GM23248 (cell line): ENCODE measurements at places on chromosomes 5 and 9. TPM values are rescaled to one million over a fixed set of nuclear protein-coding genes. Genes with fewer than 3 reads are reported as not detected.

Gene SNCB
- not detected in 2 replicates for polyA plus RNA-seq

Gene PRXL2C
- polyA plus RNA-seq, result 22.5 and 23.6 TPM in 2 replicates

Gene HBEGF
- polyA plus RNA-seq, result 4.5 and 4.9 TPM in 2 replicates

Gene GAPT
- not detected in 2 replicates for polyA plus RNA-seq

Gene TAL2
- not detected in 2 replicates for polyA plus RNA-seq

Gene TSLP
- 0.15 TPM in 1 of 2 replicates, not detected in the other for polyA plus RNA-seq

Gene PCDHGB4
- 5.0 and 5.6 TPM in 2 replicates for polyA plus RNA-seq

Gene PGM5
- polyA plus RNA-seq, result 0.46 TPM in 1 of 2 replicates, not detected in the other

Gene MPDZ
- polyA plus RNA-seq, result 14.9 and 17.2 TPM in 2 replicates

Gene PITX1
- polyA plus RNA-seq, result not detected in 2 replicates

Gene LHX3
- not detected in 2 replicates for polyA plus RNA-seq

Gene LCN12
- not detected in 2 replicates for polyA plus RNA-seq

Gene SLC31A2
- polyA plus RNA-seq, result 15.0 and 17.0 TPM in 2 replicates

Gene MYO10
- polyA plus RNA-seq, result 42.2 and 47.0 TPM in 2 replicates

Gene PCDHA6
- 0.10 TPM in 1 of 2 replicates, not detected in the other for polyA plus RNA-seq

Gene HOMER1
- polyA plus RNA-seq, result 4.7 and 5.3 TPM in 2 replicates

Gene CHMP5
- 130 and 134 TPM in 2 replicates for polyA plus RNA-seq

Gene ABLIM3
- 11.4 and 11.7 TPM in 2 replicates for polyA plus RNA-seq

Gene PTGS1
- polyA plus RNA-seq, result 43.8 and 44.9 TPM in 2 replicates

Gene MAP3K1
- 1.7 and 1.8 TPM in 2 replicates for polyA plus RNA-seq

Gene NR2F1-AS1
- 33.7 and 36.0 TPM in 2 replicates for polyA plus RNA-seq

Gene CTNND2
- polyA plus RNA-seq, result not detected in 2 replicates

Gene SNCAIP
- polyA plus RNA-seq, result 1.5 TPM in 2 replicates

Gene FST
- 56.0 and 85.0 TPM in 2 replicates for polyA plus RNA-seq

Gene IL9
- not detected in 2 replicates for polyA plus RNA-seq

Gene PSAT1
- polyA plus RNA-seq, result 510 and 533 TPM in 2 replicates

Gene PLAC8L1
- 0.41 and 0.56 TPM in 2 replicates for polyA plus RNA-seq

Gene SLC34A1
- polyA plus RNA-seq, result not detected in 2 replicates

Gene PTCH1
- polyA plus RNA-seq, result 5.5 and 7.3 TPM in 2 replicates

Gene CDC20B
- 0.20 TPM in 1 of 2 replicates, not detected in the other for polyA plus RNA-seq
